NCI-H1092 treated with DMSO at 0.1 percent for 48 hours (cell line): ENCODE measurements at places on chromosomes 3 and 15.

DNA sequence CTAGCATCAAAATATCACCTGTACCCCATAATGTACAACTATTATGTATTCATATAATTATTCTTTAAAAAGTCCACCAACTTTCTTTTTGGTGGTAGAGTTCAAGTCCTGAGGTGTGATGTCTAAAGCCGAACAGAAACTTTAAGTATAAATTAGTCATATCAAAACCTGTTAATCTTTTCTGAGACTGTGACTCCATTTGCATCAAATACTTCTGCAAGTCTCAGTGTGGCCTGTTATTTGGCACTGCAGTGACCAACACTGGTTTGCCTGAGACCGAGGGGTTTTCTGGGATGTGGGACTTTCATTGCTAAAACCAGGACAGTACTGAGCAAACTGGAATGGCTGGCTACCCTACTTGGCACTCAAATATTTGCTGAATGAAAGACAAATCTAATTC, 7.3 kb downstream of the NGLY1 start:
- no peak for DNase-seq

DNA sequence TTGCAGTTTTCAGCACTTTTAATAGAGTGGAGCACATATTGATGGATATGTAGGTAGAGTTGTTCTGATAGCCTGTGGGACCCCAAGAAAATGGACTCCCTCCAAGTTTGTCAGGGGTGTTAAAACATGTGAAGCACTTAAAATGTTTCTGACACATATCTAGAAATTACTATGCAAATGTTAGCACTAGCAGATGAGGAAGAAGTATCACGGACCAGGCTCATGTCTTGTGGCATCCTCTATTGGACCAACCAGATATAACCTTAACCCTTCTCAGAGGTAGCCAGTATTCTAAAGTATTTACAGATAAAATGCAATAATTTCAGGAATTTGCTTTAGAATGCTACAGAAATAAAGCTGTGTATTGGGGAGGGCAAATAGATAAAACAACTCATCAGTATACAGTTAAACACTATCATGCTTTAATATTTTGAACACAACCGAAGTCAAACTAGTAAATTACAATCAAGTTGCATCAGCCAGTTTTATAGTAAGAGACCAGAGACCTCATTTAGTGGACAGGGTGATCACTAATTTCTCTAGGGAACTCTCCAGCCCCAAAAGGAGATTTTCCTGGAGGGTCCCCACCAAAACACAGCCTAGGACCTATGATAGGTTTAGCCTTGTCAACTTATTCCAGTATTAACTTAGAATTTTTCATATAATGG, 57.2 kb upstream of the FBN1 start:
- DNase-seq = no peak

DNA sequence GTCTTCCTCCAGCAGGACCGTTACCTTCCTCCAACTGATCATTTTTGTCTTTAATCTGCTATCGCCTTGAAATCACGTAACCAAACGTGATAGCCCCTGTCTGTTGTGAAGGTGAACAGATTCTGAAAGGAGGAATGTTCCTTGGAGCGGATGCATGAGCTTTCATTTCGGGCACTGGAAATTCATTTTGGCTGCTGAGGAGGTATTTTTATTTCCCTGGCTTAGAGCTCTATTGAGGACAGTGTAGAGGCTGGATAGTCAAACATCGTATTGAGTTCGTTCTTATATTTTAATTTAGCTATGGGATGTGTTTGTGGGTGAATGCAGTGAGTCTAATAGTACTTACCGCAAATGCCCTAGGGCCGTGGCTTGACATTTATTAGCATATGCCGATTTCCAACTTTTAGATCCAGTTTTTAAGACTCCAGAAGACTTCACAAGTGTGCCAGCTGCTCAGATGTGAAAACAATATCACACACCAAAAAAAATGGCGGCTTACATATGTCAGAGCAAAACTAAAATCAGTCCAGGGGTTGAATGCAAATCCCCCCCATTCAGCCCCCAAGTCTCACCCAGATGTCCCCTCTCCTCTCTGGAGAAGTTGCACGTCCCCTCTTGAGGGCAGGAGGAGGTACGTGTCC, 22.1 kb downstream of the CPN2 start:
- DNase-seq = no peak

DNA sequence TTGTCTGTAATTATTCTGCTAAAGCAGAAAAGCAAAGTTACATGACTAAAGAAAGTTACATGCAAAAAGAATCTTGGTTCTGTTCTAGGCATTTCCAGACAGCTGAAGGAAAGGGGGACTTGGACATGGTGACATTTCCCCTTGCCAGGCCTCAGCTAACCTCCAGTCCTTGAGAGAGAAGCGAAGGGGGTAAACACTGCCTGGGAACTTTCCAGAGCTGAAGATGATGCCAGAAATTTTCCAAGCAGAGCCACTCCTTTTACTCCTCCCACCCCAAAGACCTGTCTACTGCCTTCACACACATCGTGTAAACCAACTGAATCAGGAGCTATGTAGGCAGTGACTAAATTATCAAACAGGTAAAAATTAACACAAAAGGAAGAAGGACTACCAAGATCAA, 5.4 kb downstream of the MEX3B start:
- no peak for DNase-seq
